Thoracic aorta endothelial cell (primary cell): ENCODE measurements at places on chromosomes 1 and 21. TPM values are rescaled to one million over a fixed set of nuclear protein-coding genes. Genes with fewer than 3 reads are reported as not detected.

The MATN1 gene
- total RNA-seq, result under 0.01 and 0.13 TPM in 2 replicates

The ESPN gene
- 0.65 and 1.1 TPM in 2 replicates for total RNA-seq

The FAM72B gene
- 6.4 and 9.4 TPM in 2 replicates for total RNA-seq

The LENEP gene
- 0.40 TPM in 1 of 2 replicates, not detected in the other for total RNA-seq

The GJA9 gene
- total RNA-seq, result not detected in 2 replicates

The ACBD6 gene
- total RNA-seq, result 59.0 and 62.7 TPM in 2 replicates

The ECE1 gene
- 462 and 530 TPM in 2 replicates for total RNA-seq
